Cardiac muscle cell (in vitro differentiated cells and primary cell): ENCODE measurements at places on chromosomes 11 and 22.

DNA sequence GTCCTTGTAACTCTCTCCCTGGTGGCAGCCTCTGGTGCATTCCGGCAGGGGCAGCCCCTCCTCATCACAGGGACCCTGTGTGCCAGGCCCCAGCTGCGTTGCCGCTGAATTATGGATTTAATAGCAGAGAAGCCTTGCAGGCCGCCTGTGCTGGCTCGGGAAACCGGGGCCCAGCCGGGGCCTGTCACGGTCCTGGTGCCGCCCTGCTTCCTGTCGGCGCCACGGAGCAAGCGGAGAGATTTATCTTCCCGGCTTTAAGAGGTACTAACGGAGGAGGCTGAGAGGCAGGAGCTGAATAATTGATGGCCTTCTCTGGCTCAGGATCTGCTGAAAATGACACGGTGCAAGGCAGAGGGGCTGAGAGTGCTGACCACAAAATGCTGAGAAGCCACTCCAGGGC, 54.0 kb upstream of the CCDC188 start:
- H3K4me1 ChIP-seq, result peaks cover 45% of the 10 kb centered on the region
- no peaks in the 10 kb centered on the region for H3K36me3 ChIP-seq
- H3K4me3 ChIP-seq, result no peak overlapping the region
- peaks cover under 1% of the 10 kb centered on the region for H3K27me3 ChIP-seq
- H3K27ac ChIP-seq, result peak overlapping the region; percentile 73

GRCh38 chr11:78350091-78350645, 67.5 kb downstream of the GAB2 start:
- no peak overlapping the region for H3K27ac ChIP-seq
- no peak for DNase-seq
- peaks cover 14% of the 10 kb centered on the region for H3K4me1 ChIP-seq
- H3K36me3 ChIP-seq, result no peaks in the 10 kb centered on the region
- H3K27me3 ChIP-seq, result no peaks in the 10 kb centered on the region
- no peak overlapping the region for H3K4me3 ChIP-seq

GRCh38 chr22:41289671-41290070, 3.7 kb upstream of the RANGAP1 start:
- peaks cover 11% of the 10 kb centered on the region for H3K4me1 ChIP-seq
- H3K27me3 ChIP-seq, result no peaks in the 10 kb centered on the region
- H3K27ac ChIP-seq, result no peak overlapping the region
- no peak overlapping the region for H3K4me3 ChIP-seq
- no peaks in the 10 kb centered on the region for H3K36me3 ChIP-seq

GRCh38 chr11:127651175-127651887, 650.8 kb upstream of the KIRREL3 start:
- no peak overlapping the region for H3K27ac ChIP-seq
- no peaks in the 10 kb centered on the region for H3K36me3 ChIP-seq
- H3K4me3 ChIP-seq, result no peak overlapping the region
- DNase-seq, result no peak
- no peaks in the 10 kb centered on the region for H3K4me1 ChIP-seq

DNA sequence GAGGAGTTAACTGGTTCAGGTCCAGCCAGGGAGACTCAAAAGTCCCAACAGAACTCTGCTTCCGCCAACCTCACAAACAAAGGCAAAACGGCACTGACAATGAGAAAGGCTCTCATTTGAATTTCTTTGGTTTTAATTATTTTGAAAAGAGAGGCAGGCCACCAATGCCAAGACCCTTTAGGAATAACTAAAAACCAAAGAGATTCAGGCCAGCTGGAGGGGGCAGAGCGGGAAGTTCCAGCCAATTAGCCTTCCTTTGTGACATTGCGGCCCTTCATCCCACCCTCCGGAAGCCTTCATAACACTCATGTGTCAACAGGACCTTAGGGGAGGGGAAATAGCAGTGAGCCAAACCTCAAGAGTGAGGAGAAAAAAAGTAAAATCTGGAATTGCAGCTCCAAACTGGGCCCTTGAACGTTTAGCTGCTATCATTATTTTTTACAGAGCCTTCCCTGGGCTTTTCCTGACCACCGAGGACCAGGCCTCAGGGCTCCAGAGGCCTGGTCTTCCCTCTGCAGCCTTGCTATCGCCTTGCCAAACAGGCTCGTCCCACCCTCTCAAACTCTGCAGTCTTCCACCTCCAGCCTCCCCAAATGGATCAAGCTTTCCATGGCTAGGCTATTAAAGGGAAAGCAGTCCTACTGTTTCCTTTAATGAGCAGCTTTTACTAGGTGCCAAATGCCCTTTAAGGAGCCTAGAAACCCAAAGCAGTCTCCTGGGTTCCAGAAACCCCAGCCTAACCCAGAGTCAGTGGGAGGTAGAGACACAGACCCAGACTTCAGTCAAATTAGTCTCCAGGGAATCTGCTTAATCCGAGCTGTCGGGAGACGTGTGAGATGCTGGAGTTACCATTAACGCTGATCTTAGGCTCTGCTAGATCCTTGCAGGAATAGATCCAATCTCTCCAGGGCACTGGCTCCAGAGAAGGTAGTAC, 114.2 kb downstream of the CCDC34 start:
- no peaks in the 10 kb centered on the region for H3K4me1 ChIP-seq
- DNase-seq, result peak; percentile 69

- no peaks in the 10 kb centered on the region for H3K27me3 ChIP-seq
- no peak overlapping the region for H3K4me3 ChIP-seq
- H3K27ac ChIP-seq, result no peak overlapping the region
- no peak for DNase-seq
- no peaks in the 10 kb centered on the region for H3K36me3 ChIP-seq
These were observed 3.8 kb upstream of the GGA1 start for GRCh38 chr22:37604875-37605274.

- no peak for DNase-seq
- H3K27me3 ChIP-seq, result no peaks in the 10 kb centered on the region
- no peak overlapping the region for H3K27ac ChIP-seq
- no peaks in the 10 kb centered on the region for H3K36me3 ChIP-seq
These were observed 81.2 kb downstream of the OR5AK2 start for GRCh38 chr11:57069942-57070341.

DNA sequence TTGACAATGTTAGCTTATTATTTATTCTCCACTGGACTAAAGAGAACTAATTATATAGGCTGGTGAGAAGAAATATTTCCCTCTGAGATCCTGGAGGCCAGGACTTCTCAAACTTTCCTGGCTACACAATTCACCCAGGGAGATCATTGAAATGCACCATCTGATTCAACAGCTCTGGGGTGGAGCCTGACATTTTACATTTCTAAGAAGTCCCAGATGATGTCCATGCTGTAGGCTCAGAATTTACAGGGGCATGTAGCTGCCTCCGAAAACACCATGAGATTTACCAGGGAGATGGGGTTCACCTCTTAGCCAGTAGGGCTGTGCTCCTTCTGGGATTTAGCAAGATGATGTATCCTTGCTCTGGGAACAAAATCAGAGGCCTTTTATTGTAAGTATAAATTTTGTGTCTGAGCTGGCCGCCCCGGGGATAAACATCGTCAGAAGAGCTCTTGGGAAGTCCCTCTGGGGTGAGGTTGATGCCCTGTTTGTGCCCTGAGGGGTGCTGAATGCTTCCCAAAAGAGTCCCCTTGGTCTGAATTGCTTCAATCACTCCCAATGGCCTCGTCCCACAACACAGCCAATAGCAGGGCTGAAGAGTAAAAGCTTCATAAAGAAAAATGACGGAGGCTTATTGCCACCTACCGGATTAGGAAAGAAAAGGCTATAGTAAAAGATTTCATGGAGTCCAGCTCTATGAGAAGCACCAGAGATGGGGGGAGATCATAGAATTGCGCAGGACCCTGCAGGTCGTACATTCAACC, 33.4 kb upstream of the API5 start:
- no peak overlapping the region for H3K4me3 ChIP-seq
- H3K27me3 ChIP-seq, result no peaks in the 10 kb centered on the region
- no peaks in the 10 kb centered on the region for H3K36me3 ChIP-seq

- peaks cover under 1% of the 10 kb centered on the region for H3K4me1 ChIP-seq
- no peaks in the 10 kb centered on the region for H3K27me3 ChIP-seq
- H3K36me3 ChIP-seq, result no peaks in the 10 kb centered on the region
- H3K4me3 ChIP-seq, result no peak overlapping the region
- DNase-seq, result no peak
These were observed 44.5 kb downstream of the WEE1 start for GRCh38 chr11:9617940-9618339.
